T-cell (primary cell): ENCODE measurements at places on chromosomes 2 and 18. TPM values are rescaled to one million over a fixed set of nuclear protein-coding genes. Genes with fewer than 3 reads are reported as not detected.

PIEZO2 gene
- 0.05 TPM for total RNA-seq

CXCR2 gene
- total RNA-seq: 0.46 TPM

NFE2L2 gene
- total RNA-seq: 54.3 TPM

POTEJ gene
- not detected for total RNA-seq

CNTNAP5 gene
- total RNA-seq: not detected

ANKAR gene
- 13.1 TPM for total RNA-seq

DYSF gene
- 0.56 TPM for total RNA-seq

MREG gene
- total RNA-seq: 7.5 TPM

SP140 gene
- total RNA-seq: 68.0 TPM

GATA6 gene
- 0.76 TPM for total RNA-seq

DNA sequence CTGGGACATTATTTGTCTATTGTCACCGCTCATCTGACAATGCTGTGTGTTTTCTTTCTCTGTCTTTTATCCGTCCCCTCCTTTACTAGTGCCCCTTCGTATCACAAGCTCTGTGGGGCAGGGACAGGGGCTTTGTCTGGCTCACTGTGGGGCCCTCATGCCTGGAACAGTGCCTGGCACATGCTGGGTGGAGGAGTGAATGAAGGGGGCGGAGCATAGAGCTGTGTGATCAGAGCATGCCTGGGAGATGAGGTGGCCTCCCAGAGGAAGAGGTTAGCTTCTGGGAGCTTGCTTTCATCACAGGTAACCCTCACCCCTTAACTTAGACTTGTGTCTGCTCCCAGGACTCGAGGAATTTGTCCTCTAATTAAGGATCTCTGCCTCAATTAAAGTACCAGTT lies 16.4 kb downstream of the MTCL1 start:
- no peak overlapping the region for H3K27ac ChIP-seq
- no peak for DNase-seq
- no peaks in the 10 kb centered on the region for H3K36me3 ChIP-seq
- H3K4me1 ChIP-seq: no peaks in the 10 kb centered on the region

GRCh38 chr18:58201733-58202730 lies 158.0 kb downstream of the NEDD4L start:
- DNase-seq: no peak
- no peak overlapping the region for H3K27ac ChIP-seq
- H3K4me3 ChIP-seq: no peak overlapping the region
- no peaks in the 10 kb centered on the region for H3K4me1 ChIP-seq

GRCh38 chr18:79545255-79545654 lies 134.3 kb upstream of the CTDP1 start:
- H3K27ac ChIP-seq: no peak overlapping the region
- no peaks in the 10 kb centered on the region for H3K36me3 ChIP-seq
- no peak overlapping the region for H3K4me3 ChIP-seq
- no peaks in the 10 kb centered on the region for H3K27me3 ChIP-seq
- no peaks in the 10 kb centered on the region for H3K4me1 ChIP-seq

GRCh38 chr18:44788334-44788733 lies 107.6 kb downstream of the SETBP1 start:
- no peak overlapping the region for H3K27ac ChIP-seq
- H3K27me3 ChIP-seq: no peaks in the 10 kb centered on the region
- H3K4me1 ChIP-seq: no peaks in the 10 kb centered on the region
- H3K36me3 ChIP-seq: no peaks in the 10 kb centered on the region
- DNase-seq: no peak

GRCh38 chr18:42914476-42914875 lies 201.0 kb downstream of the RIT2 start:
- no peak overlapping the region for H3K4me3 ChIP-seq
- DNase-seq: no peak

- H3K36me3 ChIP-seq: no peaks in the 10 kb centered on the region
- no peak overlapping the region for H3K27ac ChIP-seq
These were observed 46.3 kb upstream of the APCDD1 start for GRCh38 chr18:10408131-10408530.

DNA sequence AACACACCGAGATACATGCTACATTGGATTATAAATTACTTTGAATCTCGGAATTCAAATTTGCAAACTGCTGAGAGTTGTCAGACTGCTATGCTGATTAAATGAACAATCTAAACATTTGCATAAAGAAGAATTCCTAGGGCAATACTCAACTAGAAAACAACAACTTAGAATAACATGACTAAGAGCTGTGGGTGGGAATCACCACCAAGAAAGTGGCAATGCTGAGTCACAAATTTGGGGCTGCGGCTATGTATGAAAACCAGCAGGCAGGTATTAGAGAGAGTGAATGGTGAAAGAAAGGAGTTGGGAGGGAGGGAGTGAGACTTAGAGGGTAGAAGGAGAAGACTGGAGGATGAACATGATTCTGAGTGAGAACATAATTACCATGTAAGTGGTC lies 559.5 kb downstream of the PIK3C3 start:
- no peak overlapping the region for H3K27ac ChIP-seq
- H3K27me3 ChIP-seq: no peaks in the 10 kb centered on the region
- no peaks in the 10 kb centered on the region for H3K4me1 ChIP-seq
- DNase-seq: no peak

DNA sequence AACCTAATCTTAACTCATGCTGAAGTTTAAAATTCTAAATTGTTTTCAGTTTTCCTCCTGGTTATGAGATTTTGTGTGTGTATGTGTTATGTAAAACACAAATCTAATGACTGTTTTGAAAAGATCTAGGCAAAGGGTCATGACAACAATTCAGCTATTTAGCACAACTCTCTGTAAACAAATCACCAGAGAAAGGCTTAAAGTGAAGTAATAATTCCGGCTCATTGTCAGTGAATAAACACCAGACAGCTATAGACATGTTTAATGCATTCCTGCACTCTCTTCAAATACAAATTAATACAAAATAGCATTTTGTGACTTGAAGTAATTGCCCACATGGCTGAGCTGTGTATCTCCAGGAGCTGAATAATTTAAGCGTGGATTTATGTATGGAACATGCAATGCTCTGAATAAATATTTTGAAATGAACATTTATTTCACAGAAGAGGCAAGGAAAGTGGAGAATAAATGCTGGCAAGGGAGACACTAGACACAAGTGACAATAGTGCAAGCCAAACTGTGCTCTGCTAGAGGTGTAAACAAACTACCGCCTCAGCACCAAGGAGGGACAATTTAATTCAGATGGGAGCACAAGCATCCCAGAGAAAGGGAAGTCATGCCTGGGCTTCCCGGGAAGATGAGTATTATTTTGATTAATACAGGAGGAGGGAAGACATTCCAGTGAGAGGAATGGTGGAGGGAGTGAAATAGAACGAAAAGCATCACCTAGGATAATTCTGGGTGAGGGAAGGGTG lies 133.6 kb upstream of the XPO1 start:
- H3K27ac ChIP-seq: peak overlapping the region; percentile 74
- H3K36me3 ChIP-seq: no peaks in the 10 kb centered on the region
- no peak overlapping the region for H3K4me3 ChIP-seq
- no peaks in the 10 kb centered on the region for H3K27me3 ChIP-seq
- H3K4me1 ChIP-seq: no peaks in the 10 kb centered on the region

DNA sequence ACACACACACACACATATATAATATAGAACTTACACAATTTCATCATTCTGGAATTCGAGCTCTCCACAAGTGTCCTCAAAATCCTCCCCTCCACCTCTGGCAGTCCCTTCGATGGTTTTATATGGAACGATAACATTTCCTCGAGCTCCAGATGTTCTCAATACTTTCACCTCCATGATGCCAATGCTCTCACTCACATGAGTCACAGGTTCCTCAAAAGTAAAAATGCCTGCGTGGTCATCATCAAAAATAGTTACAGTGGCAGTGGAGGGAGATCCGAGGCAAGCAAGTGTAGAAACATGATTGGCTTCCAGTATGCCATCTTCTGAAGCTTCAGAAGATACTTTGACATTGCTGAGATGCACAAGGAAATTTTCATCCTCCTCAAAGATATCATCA lies 23.5 kb downstream of the SLC8A1 start:
- no peaks in the 10 kb centered on the region for H3K27me3 ChIP-seq
- DNase-seq: no peak
- no peaks in the 10 kb centered on the region for H3K4me1 ChIP-seq
- H3K36me3 ChIP-seq: no peaks in the 10 kb centered on the region
- no peak overlapping the region for H3K4me3 ChIP-seq

GRCh38 chr2:127093648-127094210 lies 13.2 kb downstream of the BIN1 start:
- DNase-seq: no peak
- no peaks in the 10 kb centered on the region for H3K4me1 ChIP-seq
- H3K36me3 ChIP-seq: no peaks in the 10 kb centered on the region
- no peak overlapping the region for H3K4me3 ChIP-seq
- H3K27ac ChIP-seq: no peak overlapping the region

GRCh38 chr2:128645631-128646030 lies 327.0 kb upstream of the HS6ST1 start:
- no peak overlapping the region for H3K4me3 ChIP-seq
- peak; percentile 16 for DNase-seq
- H3K4me1 ChIP-seq: no peaks in the 10 kb centered on the region
- H3K36me3 ChIP-seq: no peaks in the 10 kb centered on the region
- H3K27ac ChIP-seq: no peak overlapping the region

GRCh38 chr2:47654790-47655562 lies 128.0 kb upstream of the MSH6 start:
- DNase-seq: no peak
- peaks cover 3% of the 10 kb centered on the region for H3K27me3 ChIP-seq
- H3K36me3 ChIP-seq: no peaks in the 10 kb centered on the region
- no peaks in the 10 kb centered on the region for H3K4me1 ChIP-seq

- H3K27me3 ChIP-seq: no peaks in the 10 kb centered on the region
- H3K4me3 ChIP-seq: no peak overlapping the region
- no peaks in the 10 kb centered on the region for H3K4me1 ChIP-seq
- no peaks in the 10 kb centered on the region for H3K36me3 ChIP-seq
These were observed 290.3 kb downstream of the CNTNAP5 start for GRCh38 chr2:124315221-124315880.

DNA sequence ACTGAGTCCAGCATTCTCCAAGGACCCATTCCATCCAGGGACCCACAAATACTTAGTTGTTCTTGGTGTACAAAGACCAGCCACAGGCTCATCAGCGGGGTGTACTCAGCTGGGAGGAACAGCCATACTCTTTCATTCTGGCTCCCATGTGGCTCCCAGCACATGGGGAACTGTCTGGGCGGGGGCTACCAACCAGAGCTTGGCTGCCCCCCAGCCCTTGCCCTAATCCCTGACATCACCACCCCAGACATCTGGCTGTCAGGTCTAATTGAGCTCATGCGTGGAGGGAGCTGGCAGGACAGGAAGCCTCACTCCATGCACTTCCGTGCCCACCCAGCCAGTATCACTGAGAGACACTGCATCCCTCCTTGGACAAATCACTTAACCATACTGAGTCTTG lies 283.6 kb downstream of the DYSF start:
- H3K27ac ChIP-seq: no peak overlapping the region
- no peaks in the 10 kb centered on the region for H3K27me3 ChIP-seq
- no peak for DNase-seq
- no peak overlapping the region for H3K4me3 ChIP-seq
- H3K36me3 ChIP-seq: no peaks in the 10 kb centered on the region
- H3K4me1 ChIP-seq: no peaks in the 10 kb centered on the region

GRCh38 chr2:174748948-174749347 lies 15.3 kb downstream of the CHRNA1 start:
- no peaks in the 10 kb centered on the region for H3K27me3 ChIP-seq
- DNase-seq: peak; percentile 31
- H3K36me3 ChIP-seq: no peaks in the 10 kb centered on the region
- H3K4me3 ChIP-seq: no peak overlapping the region
- H3K27ac ChIP-seq: no peak overlapping the region

- peaks cover 23% of the 10 kb centered on the region for H3K4me1 ChIP-seq
- H3K36me3 ChIP-seq: no peaks in the 10 kb centered on the region
- no peak for DNase-seq
These were observed 7.9 kb downstream of the TMEM198 start for GRCh38 chr2:219551441-219552381.

DNA sequence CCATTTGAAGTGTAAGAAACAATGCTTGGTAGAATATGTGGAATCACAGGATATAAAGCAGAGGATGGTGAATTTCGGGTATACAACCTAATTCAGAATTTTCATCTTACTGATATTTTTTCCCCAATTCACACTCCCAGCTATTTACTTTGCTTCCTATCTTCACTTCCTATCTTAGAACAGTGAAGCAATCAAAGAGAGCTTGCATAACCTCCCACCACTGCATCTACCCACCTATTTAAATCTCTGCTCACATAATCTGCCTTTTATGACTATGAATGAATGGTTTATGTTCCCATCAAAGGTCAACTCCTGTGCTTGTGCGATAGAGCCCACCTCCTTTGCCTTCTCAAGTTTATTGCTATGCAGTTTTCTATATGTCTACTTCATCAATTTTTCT lies 3.3 kb downstream of the RMDN2 start:
- peaks cover 2% of the 10 kb centered on the region for H3K4me1 ChIP-seq
- H3K27ac ChIP-seq: no peak overlapping the region

GRCh38 chr2:75555701-75556100 lies 5.0 kb downstream of the EVA1A start:
- no peak overlapping the region for H3K27ac ChIP-seq
- H3K36me3 ChIP-seq: no peaks in the 10 kb centered on the region
- H3K27me3 ChIP-seq: peaks cover 30% of the 10 kb centered on the region
- no peak for DNase-seq
- H3K4me3 ChIP-seq: no peak overlapping the region

DNA sequence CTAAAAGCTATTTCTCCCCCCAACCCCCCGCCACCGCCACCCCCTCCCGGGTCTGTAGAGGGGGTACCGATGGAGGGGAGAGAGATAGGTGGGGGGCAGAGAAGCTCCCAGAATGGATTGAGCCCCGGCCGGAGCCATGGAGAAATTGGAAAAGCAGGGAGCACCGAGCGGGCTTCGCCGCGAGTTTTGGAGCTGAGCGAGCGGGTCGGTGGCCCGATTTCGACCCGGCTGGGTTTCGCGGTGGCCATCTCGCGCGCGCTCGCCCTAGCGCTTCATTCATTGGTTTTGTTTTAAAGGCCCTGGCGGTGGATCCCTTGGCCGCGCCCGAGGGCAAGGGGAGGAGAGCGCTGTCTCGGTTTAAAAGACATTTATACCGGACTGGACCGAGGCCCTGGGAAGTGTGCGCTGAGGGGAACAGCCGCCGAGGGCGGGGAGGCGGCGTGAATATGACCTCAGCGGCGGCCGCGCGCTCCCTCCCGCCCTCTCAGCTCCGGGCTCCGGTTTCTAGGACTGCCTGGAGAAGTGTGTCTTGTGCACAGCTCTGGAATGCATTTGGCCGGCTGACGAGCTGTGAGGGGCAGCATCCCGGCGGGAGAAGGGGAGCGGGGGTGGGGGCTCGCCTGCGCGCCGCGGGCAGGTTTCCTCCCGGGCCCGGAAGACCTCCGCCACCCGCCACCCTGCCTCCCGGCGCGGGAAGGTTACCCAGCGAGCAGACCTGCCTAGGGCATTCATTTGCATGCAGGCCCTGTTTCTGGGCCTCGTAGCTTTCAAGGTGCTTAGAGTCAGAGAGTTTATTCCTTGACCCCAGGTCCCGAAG lies 1.7 kb upstream of the SMAD7 start:
- DNase-seq: peak; percentile 44
- H3K4me1 ChIP-seq: peaks cover 44% of the 10 kb centered on the region
- H3K4me3 ChIP-seq: peak overlapping the region; percentile 81
- peaks cover 7% of the 10 kb centered on the region for H3K27me3 ChIP-seq
- peak overlapping the region; percentile 96 for H3K27ac ChIP-seq
